ENCODE measurements at places on chromosomes 1 and 21. TPM values are rescaled to one million over a fixed set of nuclear protein-coding genes. Genes with fewer than 3 reads are reported as not detected.

The LCA5L gene
- total RNA-seq, result 0.17 TPM

The SPATA46 gene
- not detected for total RNA-seq

GRCh38 chr1:220810179-220810653 lies 23.5 kb downstream of the MTARC1 start:
- DNase-seq, result peak; percentile 84

GRCh38 chr1:32886004-32886827 lies at the start of gene HPCA:
HPCA (plus strand) TSS chr1:32886491; CDS start chr1:32888899, 2,408 bp downstream.
- DNase-seq, result peak; percentile 97

DNA sequence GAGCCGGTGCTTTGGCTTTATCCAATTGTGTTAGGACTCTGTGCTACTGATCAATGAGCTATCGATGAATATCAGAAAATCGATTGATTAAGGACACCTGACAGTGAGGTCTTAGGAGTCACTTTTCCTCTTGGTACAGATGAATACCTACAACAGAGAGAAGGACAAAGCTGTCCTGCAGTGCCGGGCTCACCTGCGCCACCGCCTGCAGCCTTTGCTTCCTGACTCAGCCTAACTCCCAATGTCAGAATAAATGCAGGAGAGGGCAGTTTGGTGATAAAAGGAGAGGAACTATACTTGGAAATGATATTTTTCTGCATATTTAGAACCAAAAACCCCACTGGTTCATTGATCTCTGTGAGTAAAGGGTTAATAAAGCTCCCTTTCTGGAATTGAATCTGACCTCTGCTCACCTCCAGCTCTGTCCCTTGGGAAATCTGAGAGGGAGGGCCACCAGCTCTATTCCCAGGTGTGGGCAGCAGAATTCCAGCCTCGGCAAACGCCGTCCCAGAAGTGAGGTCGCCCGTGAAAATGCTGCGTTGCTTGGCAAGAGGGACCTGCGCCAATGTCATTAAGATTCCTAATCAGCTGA lies 39.3 kb downstream of the POFUT2 start:
- DNase-seq, result peak; percentile 65

- no peak for DNase-seq
Measured at GRCh38 chr1:228989992-228990827, 254.9 kb downstream of the RHOU start.

DNA sequence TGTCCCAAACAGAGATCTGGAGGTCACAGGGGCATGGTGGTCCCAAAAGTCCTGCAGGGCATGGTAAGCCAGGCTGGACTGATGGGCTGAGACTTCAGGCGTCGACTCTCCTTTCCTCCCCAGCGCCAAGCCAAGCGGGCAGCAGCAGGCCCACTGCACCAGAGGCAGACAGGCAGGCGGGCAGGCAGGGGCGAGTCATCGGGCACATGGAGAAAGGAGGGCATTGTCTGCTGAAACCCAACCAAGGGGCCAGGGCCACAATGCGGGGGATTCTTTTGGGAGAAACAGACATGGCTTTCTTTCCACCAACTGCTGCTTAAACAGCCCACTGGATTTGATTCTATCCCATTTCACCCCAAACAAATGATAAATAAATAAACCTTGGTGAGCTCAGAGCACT lies 46.2 kb downstream of the TRABD2B start:
- DNase-seq, result no peak

DNA sequence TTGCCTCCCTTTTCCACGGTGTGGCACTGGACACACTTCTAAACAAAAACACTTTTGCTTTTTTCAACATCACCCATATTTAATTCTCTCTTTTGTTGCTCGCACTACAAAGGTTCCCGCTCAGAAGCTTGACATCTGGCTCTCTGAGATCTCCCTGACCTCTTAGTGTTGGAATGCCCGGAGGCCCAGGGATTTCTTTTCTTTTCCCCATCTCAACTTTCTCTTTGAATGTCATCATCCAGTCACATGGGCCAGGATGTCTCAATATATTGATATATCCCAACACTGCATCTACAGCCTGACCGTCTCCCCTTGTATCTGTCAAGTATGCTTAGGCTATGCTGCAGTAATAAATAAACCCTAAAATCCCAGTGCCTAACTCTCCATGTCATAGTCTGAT lies 54.3 kb upstream of the DESI2 start:
- no peak for DNase-seq
